Activated T-helper 1 cell treated with anti-CD3 and anti-CD28 coated beads, Interleukin-2, amount 50 U/mL, for 16 hours (primary cell): ENCODE measurements at places on chromosomes 2 and 18.

- no peak for DNase-seq
These were observed 39.1 kb downstream of the TFCP2L1 start for GRCh38 chr2:121245913-121246312.

- DNase-seq: no peak
These were observed 358.9 kb upstream of the ATP5MC3 start for GRCh38 chr2:175540421-175540820.

DNA sequence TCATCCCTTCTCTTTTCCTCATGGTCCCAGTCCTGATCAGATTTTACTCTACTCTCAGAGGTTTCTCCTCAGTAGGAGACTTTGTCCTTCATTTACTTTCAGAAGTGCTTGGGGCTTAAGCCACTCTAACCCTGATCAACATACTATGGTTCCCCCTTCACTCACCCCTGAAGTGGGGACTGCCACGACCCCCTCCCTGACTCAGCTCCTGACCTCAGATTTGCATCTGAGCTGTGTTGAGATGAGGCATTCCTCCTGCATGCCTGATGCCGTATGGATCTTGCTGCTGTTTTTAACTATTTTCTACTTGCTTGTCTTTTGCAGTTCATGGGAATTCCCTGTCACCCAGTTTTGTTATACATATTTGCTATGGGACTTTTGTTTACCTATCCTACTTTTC lies 306.7 kb upstream of the CHST9 start:
- no peak for DNase-seq

GRCh38 chr2:240879105-240879504 lies 10.5 kb downstream of the AGXT start:
- DNase-seq: no peak

GRCh38 chr2:178109813-178110212 lies 2.4 kb upstream of the RBM45 start:
- no peak for DNase-seq

DNA sequence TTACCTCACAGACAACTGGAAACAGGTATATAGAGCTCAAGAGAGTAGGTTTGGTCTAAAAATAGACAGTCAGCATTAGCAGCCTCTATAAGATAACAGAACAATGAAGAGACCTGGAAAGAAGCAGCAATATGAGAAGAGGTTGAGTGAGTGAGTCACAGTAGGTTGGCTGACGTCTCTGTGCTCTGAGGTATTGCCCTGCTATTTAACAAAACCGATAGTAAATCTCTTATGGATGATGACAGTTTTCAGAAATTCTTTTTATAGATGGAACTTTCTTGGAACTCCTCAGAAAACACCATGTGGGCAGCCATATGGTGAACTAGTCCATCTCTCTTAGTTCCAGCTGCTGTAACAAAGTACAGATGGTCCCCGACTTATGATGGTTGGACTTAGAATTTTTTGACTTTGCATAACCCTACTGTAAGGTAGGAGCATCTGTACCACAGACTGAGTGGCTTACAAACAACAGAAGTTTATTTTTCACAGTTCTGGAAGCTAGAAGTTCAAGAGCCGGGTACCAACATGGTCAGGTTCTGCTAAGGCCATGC lies 123.5 kb downstream of the MBD2 start:
- no peak for DNase-seq

- DNase-seq: no peak
These were observed 165.2 kb upstream of the KLF7 start for GRCh38 chr2:207330912-207331311.

DNA sequence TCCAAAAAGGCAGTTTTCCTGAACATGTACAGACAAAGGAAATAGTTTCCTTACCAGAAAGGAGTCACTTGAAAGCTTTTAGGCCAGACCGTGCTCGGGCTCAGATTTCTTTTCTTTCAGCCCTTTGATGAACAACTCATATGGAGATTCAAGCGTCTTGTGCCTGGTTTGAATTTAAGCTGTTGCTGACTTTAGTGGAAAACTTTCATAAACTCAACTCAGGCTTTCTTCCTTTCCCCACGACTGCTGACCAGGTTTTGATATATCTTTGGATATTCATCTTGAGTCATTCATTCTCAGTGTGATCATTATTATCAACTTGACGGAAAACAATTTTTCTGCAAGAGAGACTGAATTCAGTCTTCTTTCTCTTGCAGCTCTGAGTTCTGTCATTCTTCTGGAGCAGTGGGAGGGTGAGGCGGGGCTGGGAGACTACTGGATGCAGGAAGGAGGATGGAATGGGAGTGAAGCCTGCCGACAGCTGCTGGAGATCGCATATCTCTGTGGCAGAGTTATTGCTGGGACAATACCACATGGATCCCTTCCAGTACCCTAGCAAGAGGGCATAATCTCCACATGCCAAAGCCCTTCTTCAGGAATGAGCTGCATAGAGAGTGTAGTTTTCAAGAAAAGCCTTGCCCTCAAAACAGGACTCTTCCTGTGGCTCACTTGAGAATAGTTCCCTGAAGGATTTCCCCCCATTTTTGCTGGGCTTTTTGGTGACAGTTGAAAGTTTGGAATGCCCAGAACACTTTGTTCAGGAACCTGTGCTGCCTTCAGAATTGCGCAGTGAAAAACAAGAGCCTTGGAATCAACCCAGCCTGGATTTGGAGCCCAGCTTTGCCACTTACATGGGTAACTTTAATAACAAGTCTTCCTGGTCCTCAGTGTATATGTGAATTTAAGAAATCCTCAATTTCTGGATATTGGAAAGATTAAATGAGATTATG lies 364.4 kb downstream of the ZNF521 start:
- DNase-seq: no peak
